Caudate nucleus (tissue), 63 donors: ENCODE measurements at places on chromosomes 13 and 19.

DNA sequence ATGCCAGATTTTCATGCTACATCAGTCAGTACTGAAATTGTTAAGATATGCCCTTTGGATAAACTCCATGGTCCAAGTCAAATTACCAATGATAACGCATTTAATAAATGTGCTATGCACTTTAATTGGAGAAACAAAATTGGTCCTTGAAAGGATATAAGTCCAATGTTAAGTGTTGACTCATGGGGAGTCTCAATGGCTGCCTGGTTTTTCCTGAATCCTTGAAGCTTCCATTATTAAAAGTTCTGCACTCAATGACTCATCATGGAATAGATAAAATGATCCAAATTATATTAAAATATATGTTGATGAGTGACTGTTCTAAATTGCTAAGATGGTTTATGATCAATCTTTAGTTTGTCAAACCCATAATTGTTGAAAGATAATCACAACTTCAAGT lies 346.0 kb upstream of the ATXN8OS start:
- DNase-seq: no peak

DNA sequence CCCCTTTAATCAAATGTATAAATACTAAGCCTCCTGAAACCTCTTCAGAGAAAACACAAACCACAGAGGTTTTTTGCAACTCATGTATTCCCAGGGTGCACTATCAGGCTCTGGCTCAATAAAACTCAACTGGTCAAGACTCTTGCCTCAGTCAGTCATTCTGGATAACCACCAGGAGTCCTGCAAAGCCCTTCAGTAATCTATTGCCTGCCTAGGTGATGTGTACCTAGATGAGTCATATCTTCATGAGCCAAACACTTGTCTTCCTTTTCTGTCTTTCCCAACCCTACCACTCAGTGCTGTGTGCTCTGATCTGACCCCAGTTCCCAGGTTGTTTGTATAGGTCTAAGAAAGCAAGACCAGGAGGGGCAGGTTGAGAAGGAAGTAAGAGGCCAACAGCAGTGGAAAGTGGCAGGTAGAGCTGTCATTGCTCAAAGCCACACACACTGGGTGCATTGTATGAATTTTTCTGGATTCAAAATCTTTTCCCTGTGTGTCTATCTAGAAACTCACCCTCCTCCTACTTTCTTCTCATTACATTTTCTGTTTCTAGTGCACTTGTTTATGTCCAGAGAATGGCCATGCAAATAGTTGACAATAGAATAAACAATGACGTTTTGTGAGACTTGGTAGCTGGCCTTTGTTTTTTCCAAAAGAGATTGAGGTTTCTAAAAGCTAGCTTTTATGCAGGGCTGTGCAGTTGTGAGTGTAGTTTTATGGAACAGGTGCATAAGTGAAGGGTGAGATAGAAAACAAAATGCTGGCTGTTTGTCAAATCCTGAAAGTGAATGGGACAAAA lies 48.1 kb downstream of the PSG1 start:
- DNase-seq: no peak

GRCh38 chr13:46614582-46614981 lies 61.6 kb downstream of the LRCH1 start:
- DNase-seq: no peak

DNA sequence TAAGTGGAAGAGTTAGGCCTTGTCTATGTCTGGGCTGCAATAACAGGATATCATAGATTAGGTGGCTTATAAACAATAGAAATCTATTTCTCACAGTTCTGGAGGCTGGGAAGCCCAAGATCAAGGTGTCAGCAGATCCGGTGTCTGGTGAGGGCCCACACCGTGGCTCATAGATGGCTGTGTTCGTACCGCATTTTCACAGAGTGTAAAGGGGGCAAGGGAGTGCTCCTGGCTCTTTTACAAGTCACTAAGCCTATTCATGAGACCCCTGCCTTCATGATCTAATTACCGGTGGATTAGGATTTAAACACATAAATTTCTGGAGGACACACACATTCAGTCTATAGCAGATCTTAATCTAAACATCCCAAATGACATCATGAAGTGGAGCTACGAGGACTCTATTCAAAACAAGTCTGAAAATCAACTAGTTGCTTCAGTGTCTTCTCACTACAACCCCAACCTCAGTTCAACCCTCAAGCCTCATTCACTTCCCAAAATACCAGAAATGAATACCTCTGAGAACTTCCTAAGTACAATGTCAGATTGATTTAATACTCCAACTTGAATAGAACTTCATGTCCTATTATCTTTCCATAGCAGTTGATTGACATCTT lies 23.5 kb downstream of the ENOX1 start:
- no peak for DNase-seq

GRCh38 chr19:34336781-34337271 lies 28.2 kb upstream of the GPI start:
- no peak for DNase-seq

- no peak for DNase-seq
Measured at GRCh38 chr13:90696656-90697055, 650.8 kb upstream of the MIR17HG start.

- DNase-seq: no peak
Measured at GRCh38 chr13:46086985-46087384, 17.8 kb downstream of the CPB2 start.

DNA sequence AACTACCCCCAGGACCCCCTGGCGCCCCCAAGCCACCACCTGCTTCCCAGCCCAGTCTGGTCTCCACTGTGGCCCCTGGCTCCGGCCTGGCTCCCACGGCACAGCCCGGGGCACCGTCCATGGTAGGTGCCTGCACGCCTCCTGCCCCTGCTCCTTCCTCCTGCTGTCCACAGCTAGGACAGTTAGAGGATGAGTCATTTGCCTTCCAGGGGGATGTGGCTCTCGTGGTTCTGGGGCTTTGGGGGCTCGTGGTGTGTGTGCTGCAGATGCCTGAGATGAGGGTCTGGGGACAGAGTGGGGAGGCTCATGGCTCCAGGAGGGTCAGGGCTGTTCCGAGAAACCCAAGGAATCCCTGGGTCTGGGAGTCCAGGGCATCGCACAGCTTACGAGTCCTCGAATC lies 12.7 kb downstream of the MED25 start:
- DNase-seq: no peak

DNA sequence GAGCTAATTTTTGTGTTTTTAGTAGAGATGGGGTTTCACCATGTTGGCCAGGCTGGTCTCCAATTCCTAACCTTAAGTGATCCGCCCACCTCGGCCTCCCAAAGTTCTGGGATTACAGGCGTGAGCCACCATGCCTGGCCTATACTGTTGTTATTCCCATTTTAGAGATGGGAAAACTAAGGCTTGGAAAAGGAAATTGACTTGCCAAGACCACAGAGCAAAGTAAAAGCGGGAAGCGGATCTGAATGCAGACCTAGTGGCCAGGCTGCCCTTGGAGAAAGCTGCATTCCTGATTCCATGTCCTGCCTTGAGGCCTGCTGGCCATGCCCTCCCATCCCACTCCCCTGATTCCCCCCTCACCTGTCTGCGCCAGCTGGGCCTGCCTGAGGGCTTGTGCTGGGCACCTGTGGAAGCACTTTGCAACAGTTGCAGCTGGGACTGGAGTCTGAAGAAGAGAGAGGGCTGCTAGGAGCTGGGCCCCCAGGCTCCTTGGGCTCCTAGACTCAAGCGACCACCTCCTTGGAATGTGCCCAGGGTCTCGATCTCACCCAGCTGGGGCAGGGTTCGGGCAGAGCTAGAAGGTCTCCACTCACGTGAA lies 5.7 kb downstream of the PALM3 start:
- no peak for DNase-seq

GRCh38 chr19:28208745-28209144 lies 1004.2 kb downstream of the UQCRFS1 start:
- DNase-seq: no peak
